ENCODE measurements at places on chromosomes 6 and 20.

- DNase-seq: no peak
Measured at GRCh38 chr20:48759631-48760245, 68.1 kb downstream of the PREX1 start.

DNA sequence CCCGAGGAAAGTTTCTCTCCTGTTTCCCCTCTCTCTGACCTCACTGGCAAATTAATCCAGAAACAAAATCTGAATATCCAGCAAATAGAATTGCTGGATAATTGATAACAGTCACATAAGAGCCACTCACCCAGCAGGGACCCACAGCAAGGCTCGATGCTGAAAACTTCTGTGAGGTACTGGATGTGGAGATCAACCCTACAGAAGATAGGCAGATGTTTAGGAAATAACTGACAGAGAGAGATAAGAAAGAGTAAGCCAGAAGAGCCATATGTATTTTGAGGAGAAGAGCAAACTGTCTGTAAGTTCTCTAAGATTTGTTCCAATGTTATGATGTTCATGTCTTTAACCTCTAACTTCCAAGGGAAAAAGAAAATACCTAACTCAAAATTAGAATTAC is 59.7 kb downstream of the PKHD1 start:
- DNase-seq: no peak

DNA sequence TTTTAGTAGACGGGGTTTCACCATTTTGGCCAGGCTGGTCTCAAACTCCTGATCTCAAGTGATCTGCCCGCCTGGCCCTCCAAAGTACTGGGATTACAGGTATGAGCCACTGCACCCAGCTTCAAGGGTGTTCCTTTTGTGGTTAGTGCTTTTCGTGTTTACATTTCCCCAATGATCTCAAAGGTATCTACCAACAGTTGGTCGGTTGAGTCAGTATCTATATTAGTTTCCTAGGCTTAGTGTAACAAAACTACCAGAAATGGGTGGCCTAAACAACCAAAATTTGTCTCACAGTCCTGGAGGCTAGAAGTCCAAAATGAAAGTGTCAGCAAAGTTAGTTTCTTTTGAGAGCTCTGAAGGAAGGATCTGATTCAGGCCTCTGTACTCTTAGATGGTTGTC is 30.1 kb downstream of the CASP8AP2 start:
- DNase-seq: no peak

DNA sequence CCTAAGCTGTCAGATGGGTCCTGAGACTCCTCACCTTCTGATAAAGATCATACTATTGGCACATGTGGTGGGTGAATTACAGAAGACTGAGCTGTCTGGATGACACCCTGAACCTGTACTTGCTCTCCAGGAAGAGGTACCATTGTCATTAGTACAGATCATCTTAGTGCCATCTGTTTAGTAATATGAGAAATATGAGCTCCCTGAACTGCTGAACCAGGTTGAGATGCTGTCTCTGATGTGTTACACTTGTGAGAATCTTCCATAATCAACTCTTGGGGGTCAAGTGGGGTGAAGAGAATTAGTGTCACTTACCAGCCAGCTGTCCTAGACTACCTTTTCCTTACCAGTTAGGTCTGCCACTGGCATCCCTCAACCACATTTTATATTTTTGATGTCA is 531.0 kb downstream of the EPHA7 start:
- peak; percentile 76 for DNase-seq

GRCh38 chr6:36765594-36766398 is 68.2 kb downstream of the RAB44 start:
- DNase-seq: peak; percentile 93

DNA sequence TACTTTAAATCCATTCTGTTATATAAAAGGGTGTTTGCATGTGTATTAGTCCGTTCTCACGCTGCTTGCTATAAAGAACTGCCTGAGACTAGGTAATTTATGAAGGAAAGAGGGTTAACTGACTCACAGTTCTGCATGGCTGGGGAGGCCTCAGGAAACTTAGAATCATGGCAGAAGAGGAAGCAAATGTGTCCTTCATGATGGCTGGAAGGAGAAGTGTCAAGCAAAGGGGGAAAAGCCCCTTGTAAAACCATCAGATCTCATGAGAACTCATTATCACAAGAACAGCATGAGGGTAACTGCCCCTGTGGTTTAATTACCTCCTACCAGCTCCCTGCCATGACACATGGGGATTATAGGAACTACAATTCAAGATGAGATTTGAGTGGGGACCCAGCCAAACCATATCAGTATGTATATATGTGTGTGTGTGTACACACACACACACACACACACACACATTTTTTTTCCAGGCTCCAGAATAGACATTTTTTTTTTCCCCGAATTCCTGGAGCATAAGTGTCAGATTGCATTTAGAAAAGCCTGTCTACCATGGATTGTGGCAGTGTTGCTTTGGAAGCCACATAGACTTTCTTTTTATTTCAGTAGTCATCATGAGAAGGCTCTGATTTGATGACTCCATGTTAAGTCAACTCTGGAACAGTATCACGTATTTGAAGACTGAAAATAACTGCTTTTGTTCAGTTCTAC is 31.5 kb downstream of the KDM1B start:
- DNase-seq: peak; percentile 13

- DNase-seq: no peak
Measured at GRCh38 chr6:4649728-4650127, 126.5 kb upstream of the CDYL start.

DNA sequence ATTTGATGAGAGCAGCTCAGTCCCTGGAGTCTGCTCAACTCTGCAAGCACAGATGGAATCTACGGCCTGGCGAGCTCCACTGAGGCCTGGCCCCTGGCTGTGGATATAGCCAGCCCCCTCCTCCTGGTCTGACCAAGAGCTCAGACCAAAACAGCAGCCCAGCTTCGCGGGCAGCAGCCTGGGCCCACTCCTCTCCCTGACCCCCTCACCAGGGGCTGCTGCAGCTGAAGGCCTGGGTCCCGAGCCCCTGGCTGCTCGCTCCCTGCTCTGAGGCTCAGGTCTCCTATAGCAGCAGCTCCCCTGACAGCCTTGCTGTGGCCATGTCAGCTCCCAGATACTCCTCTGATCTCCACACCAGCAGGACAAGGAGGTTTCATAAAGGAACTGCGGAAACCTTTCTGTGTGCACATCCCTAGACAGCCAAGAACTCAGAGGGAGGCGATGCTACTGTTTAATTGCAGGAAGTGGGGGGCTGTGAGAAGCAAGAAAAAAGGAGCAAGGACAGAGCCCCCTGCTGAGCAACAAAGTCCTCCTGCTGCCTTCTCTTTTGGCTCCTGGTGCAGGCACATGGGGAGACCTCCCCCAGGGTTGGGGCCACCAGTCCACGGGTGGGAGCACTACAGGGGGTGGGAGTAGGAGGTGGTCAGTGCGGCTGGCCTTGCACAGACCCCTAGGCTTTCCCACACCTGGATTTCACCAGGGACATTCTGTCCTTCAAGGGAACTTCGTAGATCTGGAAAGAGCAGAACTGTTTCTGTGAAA is 38.7 kb upstream of the CST5 start:
- no peak for DNase-seq

DNA sequence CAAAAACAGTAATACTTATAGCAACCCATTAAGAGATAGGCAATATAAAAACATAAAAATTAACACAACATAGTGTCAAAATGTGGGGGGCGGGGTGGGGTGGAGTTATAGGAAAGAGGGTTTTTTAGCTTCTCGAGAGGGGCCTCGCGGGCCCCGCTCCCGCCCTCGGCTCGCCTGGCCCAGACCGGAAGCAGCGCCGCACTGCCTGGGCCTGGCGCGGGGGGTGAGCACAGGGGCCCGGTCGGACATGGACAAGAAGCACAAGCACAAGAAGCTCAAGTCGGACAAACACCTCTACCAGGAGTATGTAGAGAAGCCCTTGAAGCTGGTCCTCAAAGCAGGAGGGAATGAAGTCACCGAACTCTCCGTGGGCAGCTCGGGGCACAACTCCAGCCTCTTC is 53.4 kb downstream of the REV3L start:
- DNase-seq: no peak

DNA sequence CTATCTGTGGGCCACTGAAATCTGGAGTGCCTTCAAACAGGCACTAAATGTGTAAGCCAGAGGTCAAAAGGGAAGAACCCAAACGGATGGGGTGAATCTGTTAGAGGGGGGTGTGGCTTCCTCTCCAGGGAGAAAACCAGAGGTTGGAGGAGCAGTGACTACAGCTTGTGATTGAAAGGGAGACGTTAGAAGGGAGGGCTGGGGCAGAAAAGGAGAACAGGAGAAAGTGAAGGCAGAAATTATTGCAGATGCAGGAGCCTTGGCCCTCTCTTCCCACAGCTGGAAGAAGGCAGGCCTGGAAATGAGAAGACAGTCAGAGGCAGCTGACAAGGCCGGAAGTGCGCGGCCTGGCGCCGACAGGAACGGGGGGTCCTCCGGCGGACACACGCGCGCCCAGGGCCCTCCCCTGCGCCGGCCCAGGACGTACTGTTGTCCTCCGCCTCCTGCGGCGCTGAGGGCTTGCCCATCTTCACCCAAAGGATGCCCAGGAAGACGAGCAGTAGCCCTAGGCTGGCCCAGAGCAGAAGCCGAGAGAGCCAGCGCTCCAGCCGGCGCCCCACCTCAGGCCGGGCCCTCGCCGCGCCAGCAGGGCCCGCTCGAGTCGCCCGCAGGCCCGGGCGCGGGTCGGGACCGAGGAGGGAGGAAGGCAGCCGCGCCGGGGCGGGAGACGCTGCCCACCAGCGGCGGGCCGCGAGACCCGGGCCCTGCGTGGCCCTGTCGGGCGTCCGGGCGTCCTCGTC is 806 bp downstream of the LEMD2 start:
- peak; percentile 65 for DNase-seq
